T-helper 17 cell (primary cell): ENCODE measurements at places on chromosomes 6 and 20.

GRCh38 chr20:295804-296203 lies 1.6 kb upstream of the ZCCHC3 start:
- DNase-seq = no peak

GRCh38 chr20:40323361-40323794 lies 365.7 kb downstream of the MAFB start:
- DNase-seq = no peak

DNA sequence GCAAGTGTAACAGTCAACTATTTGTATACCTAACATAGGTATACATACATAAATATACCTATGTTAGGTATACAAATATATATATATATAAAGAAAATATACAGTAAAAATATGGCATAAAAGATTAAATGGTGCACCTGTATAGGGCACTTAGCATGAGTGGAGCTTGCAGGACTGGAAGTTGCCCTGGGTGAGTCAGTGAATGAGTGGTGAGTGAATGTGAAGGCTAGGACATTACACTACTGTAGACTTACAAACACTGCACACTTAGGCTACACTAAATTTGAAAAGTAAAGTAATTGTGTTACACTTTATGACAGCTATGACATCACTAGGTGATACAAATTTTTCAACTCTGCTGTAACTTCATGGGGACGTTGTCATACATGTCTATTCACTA lies 65.6 kb downstream of the CDC5L start:
- DNase-seq = no peak

DNA sequence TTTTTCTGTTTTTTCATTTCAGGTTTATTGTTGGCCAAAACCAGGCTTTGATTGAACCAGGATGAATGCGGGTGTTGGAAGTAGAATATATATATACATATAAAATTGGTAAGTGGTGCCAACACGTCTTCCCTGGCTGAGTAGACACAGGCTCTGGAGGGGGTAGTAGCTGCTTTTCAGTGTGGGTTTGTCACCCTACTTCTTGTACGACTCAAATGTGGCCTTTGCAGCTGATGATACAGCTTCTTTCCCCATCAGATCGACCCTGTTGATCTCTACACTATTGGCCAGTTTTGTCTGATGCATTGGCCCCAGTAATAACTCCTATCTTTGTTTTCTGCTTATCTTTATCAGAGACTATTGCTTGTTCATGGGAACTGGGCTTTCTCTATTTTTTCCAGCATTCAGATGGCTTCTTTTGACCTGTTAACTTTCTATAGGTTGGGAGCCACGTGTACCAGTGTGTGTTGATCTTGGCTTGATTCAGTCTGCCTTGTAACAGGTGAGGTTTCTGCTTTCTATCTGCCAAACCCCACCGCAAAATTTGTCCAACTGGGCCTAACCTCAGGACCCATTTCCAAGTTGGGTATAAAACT lies 2.7 kb upstream of the ZNFX1 start:
- DNase-seq = no peak

- DNase-seq = no peak
These were observed 1.0 kb downstream of the LZTS3 start for GRCh38 chr20:3172126-3172932.

- no peak for DNase-seq
These were observed 98.9 kb downstream of the TBC1D7 start for GRCh38 chr6:13229205-13230085.

DNA sequence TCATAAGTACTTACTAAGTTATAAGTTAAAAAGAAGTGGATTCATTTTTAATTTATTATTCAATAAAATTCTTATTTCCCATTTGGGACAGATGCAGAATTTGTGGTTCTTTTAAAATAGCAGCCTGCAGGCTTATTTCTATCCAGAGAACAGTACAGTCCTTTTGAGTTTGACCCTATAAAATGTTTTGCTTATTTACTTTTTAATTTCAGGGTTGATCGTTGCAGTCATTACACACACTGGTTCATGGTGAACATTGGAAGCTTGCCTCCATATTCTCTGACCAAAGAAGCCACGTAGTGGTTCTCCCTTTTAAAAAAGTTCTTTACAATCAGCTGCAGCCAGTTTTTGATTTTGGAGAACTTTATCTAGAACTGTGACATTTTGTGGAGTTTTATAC lies 122.9 kb upstream of the PDE7B start:
- DNase-seq = no peak

GRCh38 chr20:14947946-14948345 lies 610.5 kb upstream of the FLRT3 start:
- DNase-seq = no peak

GRCh38 chr6:165847407-165848085 lies 184.5 kb upstream of the PDE10A start:
- DNase-seq = no peak

- DNase-seq = no peak
These were observed 99.7 kb downstream of the EYA2 start for GRCh38 chr20:46994341-46994740.

GRCh38 chr6:148989585-148989984 lies 242.8 kb downstream of the UST start:
- no peak for DNase-seq

DNA sequence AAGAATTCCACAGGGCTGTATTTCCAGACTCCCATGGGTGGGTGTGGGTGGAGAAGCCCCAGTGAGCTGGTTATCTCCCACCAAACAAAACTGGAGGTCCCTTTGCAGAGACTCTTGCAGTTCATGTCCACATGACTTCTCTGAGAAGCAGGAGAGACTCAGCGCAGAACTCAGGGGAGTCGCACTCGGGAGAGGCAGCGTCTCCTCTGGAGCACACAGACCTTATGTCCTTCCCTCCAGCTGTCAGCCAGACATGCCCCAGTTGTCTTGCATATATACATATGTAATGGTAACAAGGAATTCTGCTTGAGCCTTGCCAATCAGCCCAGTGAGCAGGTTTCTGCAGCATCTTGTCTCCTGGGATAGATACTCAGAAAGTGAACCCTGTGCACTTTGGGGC lies 23.8 kb downstream of the MYT1 start:
- no peak for DNase-seq
